Progenitor cell of endocrine pancreas (in vitro differentiated cells): ENCODE measurements at places on chromosomes 2 and 18. TPM values are rescaled to one million over a fixed set of nuclear protein-coding genes. Genes with fewer than 3 reads are reported as not detected.
A peak's percentile ranks its signal among the peaks of the same experiment; 100 is the strongest.

Gene RAX
- total RNA-seq, result not detected in 2 replicates

Gene RGPD8
- 11.3 and 13.3 TPM in 2 replicates for total RNA-seq

Gene CCDC148
- 3.9 and 4.6 TPM in 2 replicates for total RNA-seq

Gene SMYD5
- 30.2 and 32.7 TPM in 2 replicates for total RNA-seq

Gene RNF103
- 22.3 and 22.8 TPM in 2 replicates for total RNA-seq

Gene INHA
- total RNA-seq, result 1.5 and 1.7 TPM in 2 replicates

Gene CTAGE1
- not detected in 2 replicates for total RNA-seq

DNA sequence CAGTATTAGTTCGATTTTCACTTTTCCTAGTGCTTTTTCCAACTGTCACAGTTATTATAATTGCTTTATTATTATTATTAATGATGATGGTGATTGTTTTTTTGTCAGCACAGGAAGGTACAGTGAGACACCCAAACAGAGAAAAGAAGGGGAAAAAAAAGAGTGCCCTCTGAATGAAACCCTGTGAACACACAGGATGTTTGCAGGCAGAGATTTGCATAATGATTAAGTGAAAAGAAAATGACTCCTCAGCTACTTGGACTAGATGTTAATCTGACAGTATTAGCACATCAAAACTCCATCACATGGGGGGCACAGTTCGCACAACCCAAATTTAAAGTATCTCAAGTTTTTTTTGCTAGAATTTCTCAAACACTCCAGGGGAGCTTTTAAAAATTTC lies 32.9 kb downstream of the ADD2 start:
- no peak for DNase-seq

- DNase-seq, result no peak
Measured at GRCh38 chr2:64260817-64261216, 116.6 kb upstream of the PELI1 start.

- no peak for DNase-seq
Measured at GRCh38 chr2:2569306-2569705, 238.2 kb upstream of the MYT1L start.

DNA sequence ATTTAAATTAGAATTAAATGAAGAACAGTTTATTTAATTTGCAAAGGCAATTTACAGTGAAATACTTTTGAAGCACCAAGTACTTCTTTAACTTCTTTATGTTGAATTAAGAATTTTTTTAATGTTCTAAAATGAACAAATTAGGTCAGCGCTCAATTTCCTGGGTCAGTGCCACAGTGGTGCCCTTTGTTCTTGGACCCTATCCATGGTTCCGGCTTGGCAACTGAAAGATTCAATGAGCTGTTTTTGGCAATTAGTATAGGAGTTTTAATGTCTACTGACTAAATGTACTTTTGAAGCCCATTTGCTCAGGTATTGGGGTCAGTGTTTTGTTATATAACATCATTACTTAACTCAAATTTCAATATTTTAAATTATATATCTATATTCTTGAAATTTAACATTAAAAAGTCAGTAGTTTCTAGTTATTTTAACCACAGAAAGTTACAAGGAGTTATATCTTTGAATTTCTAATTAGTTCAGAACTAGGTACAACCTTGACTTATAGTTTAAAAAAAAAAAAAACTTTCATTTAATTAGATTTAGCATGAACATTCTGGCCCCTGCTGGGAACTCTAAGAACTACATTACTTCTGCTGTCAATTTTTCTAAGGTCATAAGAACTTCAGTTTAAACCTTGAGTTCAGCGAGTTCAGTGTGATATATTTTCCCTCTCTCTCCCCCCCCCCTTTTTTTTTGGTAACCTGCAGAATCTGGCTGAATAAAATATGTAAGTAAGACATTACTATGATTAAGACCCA lies 7.6 kb upstream of the MSTN start:
- no peak for DNase-seq

- DNase-seq, result no peak
Measured at GRCh38 chr2:14428056-14428455, 204.5 kb upstream of the LRATD1 start.

DNA sequence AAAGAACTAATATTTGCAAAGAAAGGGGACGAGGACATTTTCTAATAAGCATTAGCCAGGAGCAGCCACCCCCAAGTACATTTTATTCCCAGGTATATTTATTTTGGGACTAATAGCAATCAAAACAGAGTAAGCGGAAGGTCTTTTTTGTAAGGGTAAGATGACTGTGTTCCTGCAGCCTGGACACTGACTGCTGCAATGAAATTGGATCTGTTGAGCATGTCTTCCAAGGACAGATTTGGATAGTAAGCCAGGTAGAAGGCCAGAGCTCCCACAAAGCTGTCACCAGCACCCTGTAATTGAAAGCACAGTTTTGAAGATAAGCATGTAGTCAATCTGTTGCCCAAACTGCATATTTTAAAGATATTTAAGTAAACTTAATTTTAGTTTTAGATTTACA lies 10.0 kb downstream of the MRPL33 start:
- DNase-seq, result no peak

GRCh38 chr2:7109533-7109885 lies 192.3 kb downstream of the RNF144A start:
- no peak for DNase-seq

DNA sequence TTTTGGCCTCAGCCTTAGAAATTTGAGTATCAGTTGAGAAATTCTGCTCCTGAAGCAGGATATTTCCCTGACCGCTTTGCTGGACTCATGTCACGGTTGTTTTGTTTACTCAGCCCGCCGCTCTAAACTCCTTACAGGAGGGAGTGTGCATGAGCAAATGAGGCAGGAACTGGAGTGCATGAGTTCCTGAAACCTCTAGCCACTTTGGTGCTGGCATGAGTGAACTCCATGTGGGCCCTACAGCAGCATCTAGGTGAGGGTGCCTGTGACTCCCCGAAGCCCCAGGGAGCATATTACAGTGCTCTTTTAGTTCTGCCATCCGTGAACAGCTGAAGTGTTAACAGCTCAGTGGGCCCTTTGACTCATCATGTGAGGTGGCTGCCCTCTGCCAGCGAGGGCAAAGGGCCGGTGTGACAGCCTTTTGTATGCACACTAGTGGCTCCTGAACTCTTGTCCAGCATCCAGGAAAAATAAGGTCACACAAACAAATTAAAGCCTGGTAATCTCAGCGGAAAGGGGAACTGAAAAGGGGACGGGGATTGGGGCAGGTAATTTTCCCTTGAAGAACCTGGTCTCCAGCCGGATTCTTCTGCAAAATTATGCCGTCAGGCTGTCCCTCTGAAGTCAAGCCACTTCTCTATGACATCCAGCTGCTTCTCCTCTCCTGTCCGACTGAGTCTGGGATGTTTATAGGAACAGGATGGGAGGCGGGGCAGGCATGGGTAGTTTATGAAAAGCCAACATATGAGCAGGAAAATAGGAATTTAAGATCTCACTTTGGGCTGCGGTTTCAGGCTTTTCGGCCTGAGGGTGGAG lies 1668.7 kb downstream of the SUCLG1 start:
- no peak for DNase-seq

GRCh38 chr2:46050027-46050426 lies 247.2 kb upstream of the EPAS1 start:
- no peak for DNase-seq

GRCh38 chr2:30680121-30680520 lies 127.1 kb downstream of the CAPN13 start:
- no peak for DNase-seq

DNA sequence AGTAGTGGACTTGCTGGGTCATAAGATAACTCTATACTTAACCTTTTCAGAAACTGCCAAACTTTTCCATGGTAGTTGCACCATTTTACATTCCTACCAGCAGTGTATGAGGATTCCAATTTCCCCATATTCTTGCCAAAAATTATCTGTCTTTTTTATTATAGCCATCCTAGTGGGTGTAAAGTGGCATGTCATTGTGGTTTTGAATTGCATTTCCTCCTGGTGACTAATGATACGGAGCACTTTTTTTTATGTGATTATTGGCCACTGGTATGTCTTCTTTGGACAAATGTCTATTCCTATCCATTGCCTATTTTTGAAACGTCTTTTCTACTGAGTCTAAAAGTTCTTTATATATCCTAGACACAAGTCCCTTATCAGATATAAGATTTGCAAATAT lies 44.3 kb downstream of the CACNB4 start:
- DNase-seq, result no peak

DNA sequence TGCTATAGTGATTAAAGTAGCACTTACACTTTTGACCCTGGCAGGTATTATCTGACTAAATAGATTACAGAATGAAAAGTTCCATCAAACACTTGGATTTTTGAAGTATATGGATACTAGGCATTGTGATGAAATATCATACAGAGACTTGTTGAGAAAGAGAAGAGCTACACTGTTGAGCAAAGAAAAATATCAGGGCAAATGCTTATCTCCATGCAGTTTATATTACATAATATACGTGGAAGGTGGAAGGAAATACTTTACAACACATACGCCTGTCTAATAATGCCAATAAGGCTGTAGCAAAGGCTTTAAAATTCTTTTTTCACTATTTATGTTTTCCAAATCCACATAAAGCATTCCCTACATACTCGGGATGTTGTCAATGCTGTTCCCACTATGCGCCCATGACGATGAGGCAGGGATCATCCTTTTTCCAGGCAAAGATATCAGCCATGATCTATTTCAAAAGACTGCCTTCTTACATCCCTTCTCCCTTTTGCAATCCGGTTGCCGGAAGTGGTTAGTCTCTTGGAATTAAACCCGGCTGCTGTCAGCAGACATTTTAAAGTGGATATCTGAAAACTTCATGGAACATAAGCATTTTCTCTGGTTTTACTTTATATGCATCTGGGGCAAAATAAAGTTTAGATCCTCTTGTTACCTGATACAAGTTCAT lies 92.6 kb upstream of the ITGA4 start:
- DNase-seq, result no peak

- no peak for DNase-seq
Measured at GRCh38 chr2:136238286-136239078, 120.5 kb upstream of the CXCR4 start.

DNA sequence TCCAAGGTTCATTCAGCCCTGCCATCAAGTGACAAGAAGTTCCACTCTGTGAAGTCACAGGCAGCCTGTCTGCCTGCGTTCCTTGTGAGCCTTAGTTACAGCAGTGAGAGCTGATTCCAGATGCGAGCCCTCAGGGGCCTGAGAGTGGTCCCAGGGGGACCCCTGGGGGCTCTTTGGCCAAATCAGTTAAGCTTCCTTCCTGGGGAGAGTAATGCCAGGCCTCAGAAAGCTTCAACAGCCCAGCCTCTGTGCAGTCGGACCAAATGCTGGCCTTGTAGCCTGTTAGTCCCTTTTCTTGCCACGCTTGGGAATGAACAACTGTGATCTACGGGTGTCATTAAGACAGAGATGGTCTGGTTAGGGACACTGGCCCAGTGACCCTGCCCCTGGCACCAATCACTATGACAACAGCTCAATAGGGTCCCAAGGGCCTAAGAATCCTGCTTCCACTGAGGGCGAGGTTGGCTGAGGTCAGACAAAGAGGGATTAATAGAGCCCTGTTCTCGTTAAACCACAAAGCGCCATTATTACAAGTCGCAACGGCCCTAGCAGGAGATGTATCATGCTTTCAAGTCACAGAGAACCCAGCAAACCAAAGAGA lies 50.9 kb downstream of the HS1BP3 start:
- DNase-seq, result no peak

GRCh38 chr2:70133491-70134322 lies 46.4 kb downstream of the PCBP1 start:
- DNase-seq, result no peak

DNA sequence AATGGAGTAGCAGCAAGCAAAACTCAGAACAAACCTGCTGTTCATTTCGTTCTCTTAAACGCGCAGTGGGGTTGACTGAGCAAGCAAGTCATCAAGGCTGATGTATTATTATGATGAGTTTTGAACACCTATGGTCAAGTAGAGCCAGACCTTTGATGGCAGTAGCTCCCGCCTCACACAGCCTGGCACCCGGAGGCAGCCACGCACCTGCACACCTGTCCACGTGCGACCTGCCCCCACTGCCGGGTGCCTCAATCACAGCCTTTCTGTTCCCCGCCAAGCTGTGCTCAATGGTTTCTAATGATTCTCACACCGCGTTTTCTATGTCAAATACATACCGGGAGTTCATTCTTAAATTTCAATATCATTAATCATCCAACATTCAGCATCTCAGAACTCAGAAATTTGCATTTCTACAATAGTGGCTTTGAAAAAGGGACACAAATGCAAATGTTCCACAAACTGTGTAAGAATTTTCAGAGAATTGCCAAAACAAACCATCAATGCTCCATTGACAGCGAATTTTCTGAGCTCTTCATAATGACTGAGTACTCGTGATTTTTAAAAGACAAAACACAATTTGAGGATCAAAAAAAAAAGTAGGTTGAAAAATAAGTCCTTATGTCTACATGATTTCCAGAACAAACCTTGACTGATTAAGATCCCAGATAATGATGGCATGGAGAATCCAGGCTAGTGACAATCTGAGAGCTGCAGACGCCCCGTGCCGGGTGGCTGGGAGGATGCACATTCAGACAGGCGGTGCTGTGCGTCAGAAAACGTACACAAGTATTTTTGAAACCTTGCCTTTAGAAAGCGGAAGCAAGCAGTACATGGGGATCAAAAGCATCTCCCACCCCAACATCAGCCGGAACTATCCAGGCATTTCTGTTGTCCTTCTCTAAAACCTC lies 56.6 kb downstream of the HDAC4 start:
- DNase-seq, result no peak

DNA sequence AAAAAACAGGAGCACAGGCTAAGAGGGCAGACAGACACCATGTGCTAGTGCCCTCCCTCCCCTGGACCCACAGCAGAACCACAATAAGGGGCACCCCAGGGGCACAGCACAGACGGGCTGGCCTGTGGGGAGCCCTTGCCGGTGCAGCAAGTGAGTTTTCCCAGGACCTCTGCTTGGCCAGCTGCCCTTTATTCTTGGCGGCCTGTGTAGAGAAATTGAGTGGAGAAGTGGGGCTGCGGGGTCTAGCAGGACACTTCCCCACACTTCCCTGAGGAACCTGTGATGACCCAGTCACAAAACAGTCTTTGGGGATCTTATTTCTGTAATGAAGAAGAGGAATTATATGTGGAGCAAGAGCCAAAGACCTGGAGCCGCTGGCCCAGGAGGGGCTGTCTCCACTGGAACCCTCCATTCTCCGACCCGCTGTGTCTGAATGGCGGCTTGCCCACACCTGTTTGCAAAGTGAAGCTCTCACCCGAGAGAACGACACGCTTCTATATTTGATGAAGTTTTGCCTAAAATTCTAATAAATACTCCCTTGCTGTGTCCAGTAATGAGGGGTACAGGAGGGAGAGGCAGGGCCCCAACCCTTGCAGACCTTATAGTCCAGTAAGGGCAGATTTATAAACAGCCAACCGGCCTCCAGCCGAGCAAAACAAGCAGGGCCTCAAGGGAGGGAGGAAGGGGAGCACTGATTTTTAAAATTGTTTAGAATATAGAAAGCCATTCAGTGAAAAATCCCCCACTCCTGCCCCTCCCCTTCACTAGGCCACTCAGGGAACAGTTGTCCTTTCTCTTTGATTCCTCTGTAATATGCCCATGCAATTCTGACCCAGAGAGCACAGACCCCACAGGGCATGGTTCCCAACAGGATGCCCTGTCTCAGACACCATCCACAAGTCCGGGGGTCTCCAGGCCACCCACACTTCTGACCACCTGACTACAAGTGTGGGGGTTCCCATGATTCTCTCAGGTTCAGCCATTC lies 44.7 kb upstream of the SNED1 start:
- DNase-seq, result peak; percentile 2
